ENCODE measurements at places on chromosomes 5 and 9. TPM values are rescaled to one million over a fixed set of nuclear protein-coding genes. Genes with fewer than 3 reads are reported as not detected.

BTNL8 gene
- total RNA-seq, result not detected

GPRIN1 gene
- 2.5 TPM for total RNA-seq

OR1Q1 gene
- not detected for total RNA-seq

C9orf153 gene
- not detected for total RNA-seq

GPR151 gene
- not detected for total RNA-seq

PCDH12 gene
- total RNA-seq, result 0.18 TPM

GRCh38 chr9:21810388-21810787, 8.0 kb downstream of the MTAP start:
- peak; percentile 49 for DNase-seq

DNA sequence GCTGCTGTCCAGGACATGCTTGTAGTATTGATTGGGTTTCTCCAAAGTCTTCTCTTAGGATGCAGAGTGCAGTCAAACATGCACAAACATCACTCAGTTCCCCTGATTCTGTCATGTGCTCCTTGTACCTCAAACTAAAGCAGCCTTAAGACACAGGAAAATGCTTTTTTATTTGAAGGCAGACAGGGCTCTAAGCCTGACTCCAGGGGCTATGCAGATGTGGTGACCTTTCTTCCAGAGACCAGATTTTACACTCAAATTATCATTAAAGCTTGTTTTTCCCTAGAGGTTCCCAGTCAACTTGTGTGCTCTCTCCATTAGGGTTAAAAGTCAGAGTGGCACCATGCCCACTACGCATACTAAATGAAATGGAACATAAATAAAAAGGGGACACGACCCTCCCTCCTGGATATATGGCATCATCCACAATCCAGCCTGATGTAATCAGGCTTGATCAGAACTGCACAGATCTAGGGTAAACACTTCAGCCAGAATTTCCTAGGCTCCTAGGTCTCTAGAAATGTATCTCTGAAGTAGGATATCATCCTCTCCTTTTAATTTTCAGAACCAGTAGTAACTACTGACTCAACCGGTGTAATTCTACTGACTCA, 771.1 kb downstream of the NR2F1-AS1 start:
- DNase-seq, result no peak

- peak; percentile 65 for DNase-seq
Measured at GRCh38 chr5:40497573-40497972, 182.1 kb upstream of the PTGER4 start.

EPB41L4A gene
- under 0.01 TPM for total RNA-seq

DNA sequence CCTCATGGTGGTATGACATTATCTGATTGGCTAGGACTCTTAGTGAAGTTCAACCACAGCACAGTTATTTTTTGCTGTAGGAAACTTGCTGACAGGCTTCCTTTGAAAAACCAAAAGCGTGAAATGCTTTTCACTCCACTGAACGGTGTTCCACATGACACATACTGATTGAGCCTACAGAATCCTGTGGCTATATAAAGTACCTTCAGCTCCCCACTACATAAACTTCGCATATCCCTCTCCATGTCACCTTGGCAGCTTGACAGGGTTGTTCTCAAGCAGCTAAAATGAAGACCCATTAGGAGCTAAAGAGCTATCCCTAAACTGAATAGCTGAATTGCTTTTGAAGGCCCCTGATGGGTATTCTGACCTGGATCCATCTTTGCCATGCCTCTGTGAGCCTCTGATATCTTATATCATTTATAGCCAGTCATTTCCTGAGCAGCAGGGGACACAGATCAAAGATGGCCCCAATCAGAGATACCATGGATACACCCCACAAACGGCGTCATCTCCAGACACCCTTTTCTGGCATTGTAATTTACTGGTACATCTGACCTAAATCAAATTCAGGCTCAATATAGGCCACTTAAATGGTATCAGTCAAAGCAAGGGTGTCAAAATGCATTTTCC, 91.5 kb downstream of the APBA1 start:
- DNase-seq, result no peak

GRCh38 chr5:135193213-135194125, 159.4 kb upstream of the PITX1 start:
- peak; percentile 89 for DNase-seq

DNA sequence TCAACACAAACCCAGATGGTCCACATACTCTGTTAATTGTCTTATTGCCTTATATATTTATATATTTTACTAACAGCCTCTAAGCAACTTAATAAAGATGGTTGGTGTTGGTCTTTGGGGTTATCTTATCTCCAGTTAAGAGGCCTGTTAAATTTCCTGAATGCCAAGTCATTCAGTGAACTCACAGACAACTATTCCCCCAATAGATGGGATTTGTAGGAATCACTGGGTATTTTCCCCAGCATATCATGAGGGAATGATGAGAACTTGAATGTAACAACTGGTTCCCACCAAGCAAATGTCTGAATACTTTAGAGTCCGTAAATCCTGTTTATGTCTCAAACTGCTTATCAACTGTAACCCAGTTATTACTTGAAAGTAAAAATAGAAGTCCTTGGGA, 42.7 kb upstream of the RETREG1 start:
- DNase-seq, result peak; percentile 17

GRCh38 chr9:133995012-133995896, 3.1 kb upstream of the VAV2 start:
- DNase-seq, result no peak

DNA sequence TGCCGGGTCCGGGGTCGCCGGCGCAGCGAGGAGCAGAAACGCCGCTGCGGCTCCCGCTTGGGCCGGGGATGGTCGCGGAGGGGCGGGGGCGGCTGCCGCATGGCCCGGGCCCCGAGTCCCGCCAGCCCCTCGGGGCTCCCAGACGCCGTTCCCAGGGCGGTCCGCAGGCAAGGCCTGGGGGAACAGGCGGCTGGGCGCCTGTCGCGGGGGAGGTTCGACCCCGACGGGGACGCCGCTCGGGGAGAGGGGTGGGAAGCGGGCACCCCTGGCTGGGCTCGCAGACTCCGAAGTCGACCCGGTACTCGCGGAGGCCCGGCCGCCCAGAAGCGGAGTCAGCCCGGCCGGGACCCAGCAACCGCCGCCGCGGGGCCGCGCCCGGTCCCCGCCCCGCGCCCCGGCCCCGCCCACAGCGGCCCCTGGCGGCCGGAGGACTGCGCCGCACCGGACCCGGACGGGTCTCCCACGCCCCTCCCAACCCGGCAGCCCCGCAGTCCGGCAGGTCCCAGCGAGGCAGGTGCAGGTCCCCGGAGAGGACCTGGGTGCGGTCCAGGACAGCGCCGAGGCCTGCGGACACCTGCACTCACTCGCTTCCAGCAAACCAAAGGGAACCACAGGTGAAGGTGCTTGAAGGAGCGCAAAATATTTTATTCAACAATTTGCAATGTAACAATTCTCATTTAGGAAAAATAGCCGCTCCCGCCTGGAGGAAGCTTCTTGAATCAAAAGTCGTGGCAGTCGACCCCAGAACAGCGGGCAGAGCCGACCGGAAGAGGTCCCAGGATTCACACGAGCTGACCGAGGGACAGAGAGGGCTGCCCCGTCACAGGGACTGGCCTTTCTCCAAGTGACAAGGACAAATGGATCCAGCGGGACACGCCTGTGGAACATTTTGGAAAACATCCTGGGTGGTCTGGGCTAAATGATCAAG, at the start of gene INPP5E:
Gene INPP5E, minus strand, starts transcription at position 365 of the 928 bp plus-strand sequence. CDS start 426 bp downstream, outside the sequence.
- DNase-seq, result peak; percentile 56

DNA sequence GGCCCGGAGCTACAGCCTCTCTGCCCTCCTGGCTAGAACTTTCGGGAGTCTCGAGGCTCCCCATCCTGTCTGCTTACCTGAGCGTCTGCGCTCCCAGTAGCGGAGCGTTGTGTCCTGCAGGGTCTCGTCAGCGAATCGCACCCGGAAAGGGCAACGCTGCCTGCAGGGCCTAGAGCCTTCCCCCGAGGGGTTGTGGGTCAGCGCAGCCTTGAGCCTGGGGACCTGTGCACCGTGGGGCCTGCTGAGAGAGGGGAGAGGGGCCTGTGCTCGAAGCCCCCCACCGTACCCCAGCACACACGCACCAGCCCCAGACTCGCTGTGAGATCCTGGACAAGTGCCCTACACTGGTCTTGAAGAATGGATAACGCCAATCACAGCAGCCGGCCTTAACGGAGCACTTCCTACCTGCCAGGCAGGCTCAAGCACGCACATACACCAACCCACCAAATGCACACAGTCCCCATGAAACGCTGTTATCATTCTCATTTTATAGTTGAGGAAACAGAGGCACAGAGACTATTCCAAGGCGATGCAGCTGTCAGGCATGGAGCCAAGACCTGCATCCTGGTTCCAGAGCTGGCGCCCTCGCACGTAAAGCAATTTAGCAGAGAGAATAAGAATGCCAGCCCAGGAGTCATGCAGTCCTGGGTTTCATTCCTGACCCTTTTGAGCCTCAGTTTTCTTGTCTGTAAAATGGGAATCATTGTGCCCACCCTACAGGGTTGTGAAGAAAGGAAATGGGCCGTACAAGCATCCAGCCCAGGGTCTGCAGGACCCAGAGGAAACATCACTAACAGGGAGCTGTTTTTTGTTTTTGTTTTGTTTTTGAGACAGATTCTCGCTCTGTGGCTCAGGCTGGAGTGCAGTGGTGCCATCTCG, 5.3 kb downstream of the C9orf50 start:
- no peak for DNase-seq

DNA sequence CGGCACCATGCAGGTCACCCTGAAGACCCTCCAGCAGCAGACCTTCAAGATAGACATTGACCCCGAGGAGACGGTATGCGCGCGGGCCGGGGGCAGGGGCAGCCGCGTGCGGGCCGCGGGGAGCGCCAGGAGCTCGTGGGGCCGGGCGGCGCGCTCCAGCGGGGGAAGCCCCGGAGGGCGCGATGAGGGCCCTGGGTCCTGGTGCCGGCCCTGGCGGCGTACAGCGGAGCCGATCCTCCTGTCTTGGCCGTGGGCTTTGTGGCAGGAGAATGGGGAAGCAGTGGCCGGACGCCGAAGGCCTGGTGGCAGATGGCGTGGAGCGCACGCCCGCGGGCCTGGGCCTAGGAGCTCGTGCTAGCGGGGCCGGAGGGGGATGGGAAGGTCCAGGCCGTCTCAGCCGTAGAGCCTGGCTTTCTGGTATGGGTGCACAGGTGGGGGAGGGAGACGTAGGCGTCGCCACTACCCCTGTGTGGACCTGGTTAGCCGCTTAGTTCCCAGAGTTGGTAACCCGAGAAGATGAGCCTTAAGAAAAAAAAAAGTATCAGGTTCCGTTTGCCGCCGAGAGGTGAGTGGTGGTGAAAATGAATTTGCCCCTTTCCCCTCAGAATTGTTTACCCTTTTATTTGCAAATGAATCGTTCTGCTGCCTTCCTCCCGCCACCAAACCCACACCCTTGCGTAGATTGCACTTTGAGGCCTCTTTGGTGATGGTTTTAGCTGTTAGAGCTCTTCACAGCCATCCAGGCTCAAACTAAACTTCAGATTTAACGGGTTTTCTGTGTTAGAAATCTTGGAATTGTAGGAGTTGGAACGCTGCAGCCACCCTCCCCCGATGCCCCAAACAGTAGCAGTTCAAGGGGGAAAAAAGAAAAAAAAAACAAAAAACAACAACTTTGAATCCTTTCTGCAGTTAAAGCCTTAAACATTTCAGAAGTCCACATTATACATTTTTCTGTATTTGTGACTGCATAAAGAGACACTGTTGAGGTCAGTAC, 841 bp downstream of the RAD23B start:
- peak; percentile 74 for DNase-seq

GRCh38 chr5:143343042-143343441, 60.4 kb downstream of the NR3C1 start:
- no peak for DNase-seq

DNA sequence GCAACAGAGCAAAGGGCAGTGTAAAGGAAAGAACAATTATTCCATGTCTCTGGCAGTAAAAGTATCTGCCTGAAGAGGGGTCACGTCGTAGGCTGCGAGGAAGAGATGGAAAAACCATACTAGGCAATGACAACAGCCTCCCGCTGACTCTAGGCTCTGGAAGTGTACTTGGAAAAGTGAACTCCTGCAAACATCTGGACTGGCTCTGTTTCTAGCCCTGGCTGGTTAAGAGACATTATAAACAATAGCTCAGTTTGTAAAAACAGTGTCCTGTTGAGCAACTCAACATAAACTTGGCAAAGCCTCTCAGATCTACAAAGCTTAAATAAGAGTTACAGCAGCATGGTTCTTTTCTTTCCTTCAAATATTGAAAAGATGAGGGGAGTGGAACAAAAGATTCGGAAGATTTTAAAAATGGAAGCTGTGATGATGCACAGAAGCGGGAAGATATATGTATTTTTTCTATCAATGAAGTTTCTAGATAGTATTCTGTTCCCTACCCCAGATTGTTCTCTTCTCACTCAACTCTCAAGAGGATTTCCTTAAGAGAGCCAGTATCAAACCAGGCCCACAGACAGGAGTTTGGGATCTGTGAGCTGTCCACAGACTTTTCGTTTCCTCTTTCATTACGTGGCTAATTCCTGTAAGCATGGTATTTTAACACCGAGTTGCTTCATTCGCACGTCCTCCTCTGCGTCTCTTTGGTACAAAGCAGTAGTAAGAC, 79.4 kb downstream of the SPTLC1 start:
- peak; percentile 94 for DNase-seq

- DNase-seq, result no peak
Measured at GRCh38 chr5:5383461-5383860, 39.0 kb upstream of the ICE1 start.

TAS2R1 gene
- total RNA-seq, result not detected

GRCh38 chr9:121242959-121243346, 25.0 kb upstream of the GSN start:
- no peak for DNase-seq

DNA sequence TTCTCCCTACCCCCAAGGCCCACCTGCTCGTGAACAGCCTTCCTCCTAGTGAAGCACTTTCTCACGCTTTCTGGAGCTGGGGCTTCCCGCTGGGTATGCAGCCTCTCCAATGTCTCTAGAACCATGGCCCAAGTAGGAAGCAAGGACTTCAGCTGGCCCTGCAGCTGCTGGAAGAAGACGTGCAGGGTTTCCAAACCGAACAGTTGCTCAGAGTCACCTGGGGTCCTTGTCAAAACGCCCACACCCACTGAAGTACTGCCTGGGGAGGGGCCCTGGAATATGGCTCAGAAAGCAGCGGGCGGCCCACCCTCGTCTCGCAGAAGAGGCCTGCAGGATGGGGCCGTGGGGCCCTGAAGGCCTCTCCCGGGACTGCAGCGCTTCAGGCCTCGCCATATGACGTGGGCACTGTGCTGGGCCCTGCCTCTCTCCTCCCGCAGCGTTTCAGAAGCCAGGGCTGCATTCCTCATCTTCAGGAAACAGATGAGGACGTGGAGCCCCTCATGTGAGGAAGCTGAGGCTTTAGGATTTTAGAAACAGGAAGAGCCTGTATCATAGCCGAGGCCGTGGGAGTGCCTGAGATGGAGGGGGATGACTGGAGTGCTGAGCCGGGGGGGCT, 116.0 kb upstream of the LMX1B start:
- no peak for DNase-seq

DNA sequence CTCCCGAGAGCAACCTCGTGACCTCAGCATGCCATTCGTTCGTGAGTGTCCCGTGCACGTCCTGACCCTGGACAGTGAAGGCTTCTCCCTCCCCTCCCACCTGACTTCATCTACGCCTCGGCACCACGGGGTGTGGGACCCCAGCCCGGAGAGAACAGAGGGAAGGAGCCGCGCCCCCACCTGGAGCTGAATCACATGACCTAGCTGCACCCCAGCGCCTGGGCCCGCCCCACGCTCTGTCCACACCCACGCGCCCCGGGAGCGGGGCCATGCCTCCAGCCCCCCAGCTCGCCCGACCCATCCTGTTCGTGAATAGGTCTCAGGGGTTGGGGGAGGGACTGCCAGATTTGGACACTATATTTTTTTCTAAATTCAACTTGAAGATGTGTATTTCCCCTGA, 38.3 kb upstream of the FCN2 start:
- DNase-seq, result no peak
